ENCODE measurements at places on chromosomes 7 and 10.

GRCh38 chr10:3749600-3749999 lies 35.4 kb downstream of the KLF6 start:
- DNase-seq: no peak

DNA sequence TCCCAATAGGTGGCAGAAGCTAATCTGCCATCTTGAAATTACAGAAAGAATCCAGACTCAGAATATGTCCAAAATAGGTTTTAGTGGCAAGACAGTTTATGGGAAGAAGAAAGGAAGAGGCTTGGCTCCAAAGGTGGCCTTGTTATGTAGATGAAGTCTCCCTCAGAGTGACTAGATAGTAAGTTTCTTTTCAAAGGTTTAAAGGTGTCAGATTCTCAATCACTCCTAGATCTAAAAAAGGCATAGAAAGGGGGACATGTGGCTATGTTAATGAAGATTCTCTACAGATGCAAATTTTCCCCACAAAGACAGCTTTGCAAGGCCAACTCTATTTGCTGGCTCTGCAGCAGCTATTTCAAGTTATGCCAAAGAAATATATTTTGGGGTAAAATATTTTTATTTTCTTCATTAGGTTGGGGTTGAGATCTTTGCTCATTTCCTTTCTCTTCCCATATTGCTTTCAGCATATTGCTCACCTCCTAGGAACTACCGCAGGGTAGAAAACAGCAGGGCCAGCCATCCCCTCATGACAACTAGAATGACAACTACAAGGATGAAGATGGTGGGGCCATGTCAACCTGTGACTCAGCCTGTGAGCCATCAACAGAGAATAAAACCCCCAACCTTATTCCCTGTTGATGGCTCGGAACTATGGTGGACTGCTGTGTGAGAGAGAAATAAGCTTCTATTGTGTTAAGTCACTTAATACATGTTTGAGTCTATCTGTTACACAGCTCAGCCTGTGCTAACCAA lies 274.0 kb upstream of the GALNT17 start:
- DNase-seq: no peak

- DNase-seq: peak; percentile 40
These were observed 25.2 kb downstream of the SMNDC1 start for GRCh38 chr10:110279407-110279986.

GRCh38 chr7:33517191-33517590 lies 387.8 kb downstream of the BBS9 start:
- no peak for DNase-seq

- DNase-seq: no peak
These were observed 83.5 kb downstream of the SLC37A3 start for GRCh38 chr7:140314573-140315480.

- DNase-seq: no peak
These were observed 10.4 kb downstream of the TWIST1 start for GRCh38 chr7:19107081-19107355.

- no peak for DNase-seq
These were observed 33.0 kb downstream of the ORC5 start for GRCh38 chr7:104174798-104175197.

GRCh38 chr10:27771231-27771630 lies 25.6 kb upstream of the MKX start:
- DNase-seq: no peak

DNA sequence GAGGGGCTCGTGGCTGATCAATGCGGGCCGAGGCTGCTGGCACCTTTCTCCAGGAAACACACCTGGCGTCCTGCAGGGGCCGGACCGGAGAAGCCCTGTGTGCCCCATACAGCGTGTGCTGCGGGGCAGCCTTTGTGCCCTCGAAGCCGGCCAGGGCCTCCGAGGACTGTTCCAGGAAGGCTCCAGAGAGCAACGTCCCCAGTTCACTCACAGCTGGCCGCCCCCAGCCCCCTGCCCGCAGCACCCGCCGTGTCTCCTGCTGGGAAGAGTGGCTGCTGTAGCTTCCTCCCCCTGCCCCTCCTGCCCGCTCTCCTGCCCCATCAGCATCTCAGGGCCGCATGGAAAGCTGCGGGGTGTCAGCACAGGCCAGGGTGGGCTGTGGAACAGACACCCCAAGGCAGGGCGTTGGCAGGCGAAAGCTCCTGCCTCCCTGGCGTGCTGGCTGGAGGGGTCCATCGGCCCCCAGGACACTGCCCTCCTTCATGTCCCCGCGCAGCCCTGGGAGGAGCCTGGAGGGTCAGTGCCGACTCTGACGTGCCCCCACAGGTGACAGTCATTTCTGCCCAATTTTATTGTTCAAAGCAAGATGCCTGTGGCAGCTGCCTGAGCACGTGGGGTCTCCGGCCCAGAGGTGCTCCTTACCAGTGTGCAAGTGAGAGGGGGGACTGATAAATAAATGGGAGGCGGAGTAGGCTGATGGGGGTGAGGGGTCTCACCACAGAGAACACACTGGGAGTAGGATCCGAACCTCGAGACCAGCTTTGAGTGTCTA lies 95.8 kb upstream of the DIP2C start:
- DNase-seq: no peak

GRCh38 chr7:159027056-159027788 lies 117.4 kb downstream of the VIPR2 start:
- DNase-seq: no peak

DNA sequence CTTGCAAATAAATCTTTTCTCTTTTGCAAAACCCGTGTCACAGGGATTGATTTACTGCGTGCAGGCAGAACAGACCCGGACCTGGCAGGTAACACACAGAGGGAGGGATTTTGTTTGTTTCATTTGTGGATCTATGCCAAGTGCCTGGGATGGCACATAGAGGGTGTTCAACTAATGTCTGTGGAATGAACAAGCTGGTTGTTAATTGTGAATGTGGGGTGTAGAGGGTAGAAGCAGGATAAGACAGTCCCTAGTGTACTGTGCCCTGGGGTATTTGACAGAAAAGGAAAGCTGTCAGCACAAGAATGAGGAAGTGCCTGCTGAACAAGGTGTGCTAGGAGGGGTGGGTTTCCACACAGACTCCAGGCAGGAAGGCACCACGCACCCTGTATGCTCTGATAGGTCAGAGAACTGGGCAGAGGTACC lies 331.8 kb downstream of the CALN1 start:
- DNase-seq: no peak

DNA sequence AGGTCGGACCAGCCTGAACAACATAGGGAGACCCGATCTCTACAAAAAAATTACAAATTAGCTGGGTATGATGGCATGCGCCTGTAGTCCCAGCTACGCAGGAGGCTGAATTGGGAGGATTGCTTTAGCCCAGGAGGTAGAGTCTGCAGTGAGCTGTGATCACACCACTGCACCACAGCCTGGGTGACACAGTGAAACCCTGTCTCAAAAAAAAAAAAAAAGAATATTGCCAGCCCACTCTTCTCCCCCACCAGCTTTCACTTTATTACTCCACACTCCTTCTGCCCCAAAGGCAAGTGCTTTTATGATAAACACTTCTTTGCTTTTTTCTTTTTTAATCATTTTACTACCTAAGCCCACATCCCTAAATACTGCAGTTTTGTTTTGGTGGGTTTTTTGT lies 14.8 kb downstream of the RAB19 start:
- no peak for DNase-seq

- DNase-seq: no peak
These were observed 395.7 kb downstream of the THSD7A start for GRCh38 chr7:11436316-11436715.

- no peak for DNase-seq
These were observed 120.6 kb downstream of the SLIT1 start for GRCh38 chr10:97065128-97065527.

DNA sequence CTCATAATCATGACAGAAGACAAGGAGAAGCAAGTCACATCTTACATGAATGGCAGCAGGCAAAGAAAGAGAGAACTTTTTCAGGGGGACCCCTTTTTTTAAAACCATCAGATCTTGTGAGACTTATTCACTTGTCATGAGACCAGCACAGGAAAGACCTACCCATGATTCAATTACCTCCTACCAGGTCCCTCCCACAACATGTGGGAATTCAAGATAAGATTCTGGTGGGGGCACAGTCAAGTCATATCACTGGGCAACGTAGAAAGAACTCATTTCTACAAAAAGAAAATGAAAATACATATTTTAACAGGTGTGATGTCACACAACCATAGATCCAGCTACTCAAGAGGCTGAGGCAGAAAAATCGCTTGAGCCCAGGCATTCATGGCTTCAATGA lies 304.1 kb downstream of the IPMK start:
- no peak for DNase-seq

DNA sequence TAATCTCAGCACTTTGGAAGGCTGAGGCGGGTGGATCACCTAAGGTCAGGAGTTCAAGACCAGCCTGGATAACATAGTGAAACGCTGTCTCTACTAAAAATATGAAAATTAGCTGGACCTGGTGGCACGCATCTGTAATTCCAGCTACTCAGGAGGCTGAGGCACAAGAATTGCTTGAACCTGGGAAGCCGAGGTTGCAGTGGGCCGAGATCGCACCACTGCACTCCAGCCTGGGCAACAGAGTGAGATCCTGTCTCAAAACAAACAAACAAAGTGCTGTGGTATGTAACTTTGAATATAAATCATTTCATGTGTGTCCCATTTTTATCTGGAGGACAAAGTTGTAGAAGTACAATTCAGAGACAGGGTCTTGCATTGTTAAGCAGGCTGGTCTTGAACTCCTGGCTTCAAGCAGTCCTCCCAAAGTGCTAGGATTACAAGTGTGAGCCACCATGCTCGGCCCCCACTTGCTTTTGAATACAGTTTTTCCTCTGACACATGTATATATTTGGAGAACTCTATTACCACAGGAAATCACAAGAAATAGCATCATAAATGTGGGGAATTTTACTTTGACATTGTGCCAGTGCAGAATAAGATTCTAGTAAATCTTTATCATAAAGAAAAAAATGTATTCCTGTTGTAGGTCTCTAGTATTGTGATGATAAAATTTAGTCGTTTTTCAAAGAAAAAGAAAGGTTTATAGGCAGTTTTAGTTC lies 32.6 kb downstream of the PTPN12 start:
- DNase-seq: no peak

GRCh38 chr7:25781704-25782103 lies 370.3 kb upstream of the NFE2L3 start:
- DNase-seq: no peak

GRCh38 chr7:106054971-106055532 lies 57.1 kb downstream of the SYPL1 start:
- no peak for DNase-seq

- no peak for DNase-seq
These were observed 35.0 kb upstream of the DNAAF5 start for GRCh38 chr7:691361-692045.

DNA sequence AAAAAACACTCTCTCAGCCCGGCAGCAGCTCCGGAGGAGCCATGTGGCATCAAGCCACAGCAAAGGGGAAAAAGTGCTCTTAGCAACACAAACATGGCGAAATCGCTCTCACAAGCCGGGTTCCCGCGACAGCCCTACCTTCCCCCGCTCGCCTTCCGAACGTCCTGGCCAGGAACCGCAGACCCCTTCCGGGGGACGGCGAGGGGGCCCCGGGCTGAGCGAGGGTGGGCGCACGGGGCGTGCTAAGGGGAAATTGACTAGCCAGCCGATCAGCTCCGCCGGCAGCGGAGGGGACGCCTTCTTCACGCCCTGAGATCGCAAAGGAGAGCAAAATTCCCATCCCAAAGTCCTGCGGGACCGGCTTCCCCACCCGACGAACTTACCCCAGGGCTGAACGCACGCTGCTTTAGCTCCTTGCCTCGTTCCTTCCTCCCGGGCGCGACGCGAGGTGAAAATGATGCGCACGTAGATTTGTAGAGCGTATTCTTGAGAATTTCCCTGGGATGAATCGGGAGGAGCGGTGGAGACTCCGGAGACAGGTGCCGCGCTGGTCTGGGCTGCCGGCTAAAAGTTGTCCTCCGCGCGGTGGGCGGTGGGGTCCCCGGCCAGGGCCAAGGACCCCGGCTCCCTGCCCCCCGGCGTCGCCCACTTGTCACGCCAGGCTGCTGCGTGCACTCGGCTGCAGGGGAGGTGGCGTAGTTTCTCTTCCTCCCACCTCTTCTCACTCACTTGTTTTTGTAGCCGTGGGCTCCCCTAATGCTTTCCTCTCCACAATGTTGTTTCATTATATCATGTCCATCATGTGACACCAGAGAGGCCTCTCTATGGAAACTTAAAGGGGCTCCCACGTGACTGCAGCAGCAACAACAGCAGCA lies 220.1 kb upstream of the MKLN1 start:
- DNase-seq: peak; percentile 85

GRCh38 chr7:150357771-150358427 lies 10.7 kb upstream of the REPIN1 start:
- no peak for DNase-seq

DNA sequence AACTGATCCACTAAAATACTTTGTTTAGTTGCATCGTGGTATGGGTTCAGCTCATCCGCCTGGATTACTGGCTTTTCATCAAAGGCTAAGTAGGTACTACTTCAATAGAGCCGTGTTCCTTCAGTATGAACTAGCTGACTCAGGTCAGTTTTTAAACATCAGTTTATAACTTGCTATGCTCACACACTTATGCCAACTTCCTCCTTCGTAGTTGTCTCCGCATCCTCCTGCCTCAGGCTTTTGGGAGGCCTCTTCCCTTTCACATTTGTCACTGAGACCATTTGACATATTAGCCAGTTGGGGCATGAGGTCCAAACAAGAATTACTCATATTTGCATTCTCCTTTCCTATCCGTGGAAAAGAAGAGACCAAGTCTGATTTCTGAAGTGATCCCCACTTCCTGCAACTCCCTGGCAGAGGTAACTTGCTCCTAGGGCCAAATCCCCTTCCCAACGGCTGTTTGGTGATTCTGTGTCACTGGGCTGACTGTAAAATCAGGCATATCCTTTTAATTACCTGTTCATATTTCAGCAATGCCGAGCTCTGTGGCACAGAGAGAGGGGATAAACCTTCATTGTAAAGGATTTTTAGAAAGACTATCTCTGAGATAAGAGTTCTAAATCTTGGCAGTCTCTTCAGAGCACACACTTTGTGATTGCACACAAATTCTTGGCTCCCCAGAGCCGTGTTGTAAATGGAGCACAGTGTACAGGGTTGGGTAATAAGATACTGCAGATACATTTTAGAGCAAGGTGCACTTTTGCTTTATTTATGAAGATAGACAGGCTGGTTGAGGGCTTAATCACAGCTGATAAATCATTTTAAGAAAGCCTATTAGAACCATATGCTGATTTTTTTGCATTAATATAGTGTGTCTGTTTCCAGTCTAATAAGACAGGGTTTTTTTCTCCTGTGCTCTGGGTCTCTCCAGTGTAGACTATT lies 108.0 kb downstream of the CREB5 start:
- DNase-seq: no peak

- DNase-seq: no peak
These were observed 14.7 kb downstream of the NEUROG3 start for GRCh38 chr10:69558559-69558958.

GRCh38 chr7:111735661-111736551 lies 173.6 kb upstream of the IMMP2L start:
- DNase-seq: peak; percentile 52

DNA sequence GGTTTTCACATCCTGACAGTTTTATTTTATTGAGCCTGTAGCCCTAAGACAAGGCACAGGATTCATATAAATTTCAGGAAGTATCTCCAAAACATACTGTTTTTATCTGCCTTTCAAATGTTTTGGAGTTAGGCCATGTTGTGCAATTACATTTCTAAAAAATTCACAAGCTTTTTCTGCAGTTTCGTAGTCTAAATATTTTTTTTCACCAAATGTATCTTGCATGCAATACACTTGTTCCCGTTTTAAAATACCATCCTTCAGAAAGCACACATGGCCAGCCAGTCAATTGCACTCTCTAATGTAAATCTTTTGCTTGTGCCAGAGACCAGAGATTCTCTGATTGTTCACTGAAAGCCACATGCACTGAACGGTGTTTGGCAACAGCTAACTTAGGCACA lies 161.5 kb upstream of the PRKCQ start:
- no peak for DNase-seq

- no peak for DNase-seq
These were observed 66.8 kb downstream of the LHFPL3 start for GRCh38 chr7:104395162-104395561.

- DNase-seq: no peak
These were observed 1.8 kb downstream of the IGFBP3 start for GRCh38 chr7:45919231-45919784.

All from memory B cell (primary cell).